PC-9 (cell line): ENCODE measurements at places on chromosomes 3 and 15. TPM values are rescaled to one million over a fixed set of nuclear protein-coding genes. Genes with fewer than 3 reads are reported as not detected.

GRCh38 chr15:36645106-36645505 lies 65.7 kb downstream of the CDIN1 start:
- H3K27ac ChIP-seq = no peak overlapping the region
- no peaks in the 10 kb centered on the region for H3K27me3 ChIP-seq
- no peak overlapping the region for H3K4me3 ChIP-seq

DNA sequence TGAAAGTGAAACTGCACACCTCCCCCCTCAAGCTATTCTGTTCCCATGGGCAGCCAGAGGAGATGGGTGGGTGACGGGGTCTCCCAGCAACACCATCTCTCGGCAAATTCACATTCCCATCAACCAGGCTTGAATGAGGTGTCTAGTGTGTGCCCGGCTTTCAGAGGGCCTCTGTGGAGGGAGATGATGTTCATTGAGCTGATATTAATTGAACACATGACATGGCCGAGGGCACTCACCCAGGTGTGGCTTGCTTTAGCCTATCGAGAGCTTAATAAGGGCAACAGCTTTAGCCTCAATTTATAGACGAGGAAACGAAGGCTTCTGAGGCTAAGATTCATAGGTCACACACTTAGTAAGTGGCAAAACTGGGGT lies 288.0 kb downstream of the UACA start:
- H3K4me1 ChIP-seq = peaks cover 55% of the 10 kb centered on the region
- DNase-seq = no peak
- H3K36me3 ChIP-seq = no peaks in the 10 kb centered on the region
- peak overlapping the region; percentile 95 for H3K27ac ChIP-seq

- peaks cover 94% of the 10 kb centered on the region for H3K4me1 ChIP-seq
- no peak overlapping the region for H3K4me3 ChIP-seq
- no peaks in the 10 kb centered on the region for H3K36me3 ChIP-seq
- H3K27me3 ChIP-seq = no peaks in the 10 kb centered on the region
- DNase-seq = peak; percentile 34
- H3K27ac ChIP-seq = peak overlapping the region; percentile 97
Measured at GRCh38 chr3:134333522-134334181, 40.6 kb downstream of the AMOTL2 start.

DNA sequence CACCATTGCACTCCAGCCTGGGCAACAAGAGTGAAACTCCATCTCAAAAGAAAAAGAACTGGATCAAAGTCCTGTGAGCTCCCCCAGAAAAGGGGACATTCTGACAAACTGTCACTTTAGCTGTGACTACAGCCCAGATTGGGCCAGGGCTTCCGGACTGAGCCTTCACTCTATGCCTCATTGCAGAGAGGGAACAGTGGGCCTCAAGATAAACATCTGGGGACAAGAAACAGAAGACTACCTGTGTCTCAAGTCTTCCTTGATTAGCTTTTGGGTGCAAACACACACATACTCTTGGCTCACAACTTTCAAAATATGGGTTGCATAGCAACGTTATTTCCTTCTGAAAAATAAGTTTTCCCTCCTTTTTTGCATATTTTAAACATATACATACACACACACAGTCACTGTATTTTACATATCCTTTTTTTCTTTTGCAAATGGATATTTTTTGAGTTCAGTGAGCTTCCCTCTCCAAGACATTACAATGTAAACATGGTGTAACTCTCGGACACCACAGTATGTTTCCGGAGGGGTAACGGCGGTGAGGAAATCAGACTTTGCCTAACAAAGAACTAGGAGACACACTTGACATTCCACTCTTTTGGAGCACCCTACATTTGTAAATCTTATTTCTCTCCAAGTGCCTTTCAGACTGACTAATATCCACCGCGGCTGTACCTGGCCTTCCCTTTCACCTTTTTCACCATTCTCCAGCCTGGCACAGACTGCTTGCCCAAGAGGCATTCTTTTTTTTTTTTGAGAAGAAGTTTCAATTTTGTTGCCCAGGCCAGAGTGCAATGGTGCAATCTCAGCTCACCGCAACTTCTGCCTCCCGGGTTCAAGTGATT lies 3.5 kb downstream of the TKT start:
- peaks cover 59% of the 10 kb centered on the region for H3K4me1 ChIP-seq
- peaks cover 42% of the 10 kb centered on the region for H3K36me3 ChIP-seq
- peak overlapping the region; percentile 98 for H3K4me3 ChIP-seq
- H3K27ac ChIP-seq = peak overlapping the region; percentile 76

DNA sequence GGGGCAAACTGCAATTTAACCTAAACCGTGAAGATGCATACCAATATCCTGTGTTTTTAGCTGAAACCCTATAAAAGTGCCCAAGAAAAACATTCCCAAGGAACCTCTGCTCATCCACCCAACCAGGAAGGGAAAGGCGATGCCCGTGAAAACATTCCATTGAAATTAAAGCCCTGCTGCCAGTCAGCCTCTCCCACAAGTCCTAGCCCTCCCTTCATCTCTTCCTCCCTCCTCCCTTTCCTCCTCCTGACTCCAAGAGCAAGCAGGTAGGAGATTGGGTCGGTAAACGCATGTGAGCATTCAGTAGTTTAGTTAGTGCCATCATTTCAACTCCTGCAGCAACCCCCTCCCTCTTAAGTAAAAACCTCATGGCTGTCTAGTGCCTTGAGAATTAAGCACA lies 27.7 kb downstream of the HES1 start:
- H3K27me3 ChIP-seq = no peaks in the 10 kb centered on the region
- H3K4me3 ChIP-seq = no peak overlapping the region
- H3K36me3 ChIP-seq = no peaks in the 10 kb centered on the region
- no peak for DNase-seq
- H3K27ac ChIP-seq = no peak overlapping the region
- peaks cover 40% of the 10 kb centered on the region for H3K4me1 ChIP-seq

The ESYT3 gene
- 6.4 and 8.0 TPM in 2 replicates for total RNA-seq

The KBTBD8 gene
- not detected in 2 replicates for total RNA-seq
